ENCODE measurements at places on chromosomes 3 and 15. TPM values are rescaled to one million over a fixed set of nuclear protein-coding genes. Genes with fewer than 3 reads are reported as not detected.

KBTBD13 gene
- total RNA-seq = 0.21 TPM

EHD4 gene
- 45.2 TPM for total RNA-seq

CKMT1A gene
- total RNA-seq = not detected

WDR93 gene
- total RNA-seq = 1.5 TPM

KLF13 gene
- 58.8 TPM for total RNA-seq

MAN2C1 gene
- 196 TPM for total RNA-seq

DNA sequence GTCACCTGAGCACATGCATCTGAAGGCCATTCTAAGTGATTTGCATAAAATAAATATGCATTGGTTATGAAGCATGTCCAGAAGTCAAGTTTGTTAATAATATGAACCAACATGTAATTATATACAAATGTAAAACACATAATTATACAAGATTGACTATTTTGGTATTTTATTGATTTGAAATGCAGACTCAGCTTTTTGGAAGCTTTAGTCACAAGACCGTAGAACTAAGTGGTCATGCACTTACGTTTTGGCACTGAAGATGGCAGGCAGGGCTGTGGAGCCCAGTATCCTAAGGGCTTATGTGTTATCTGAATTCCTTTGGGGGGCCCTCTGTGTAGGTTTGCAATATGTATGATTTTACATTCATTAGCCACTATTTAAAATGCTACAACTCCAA, 5.0 kb downstream of the CHRNA7 start:
- peaks cover 4% of the 10 kb centered on the region for H3K4me1 ChIP-seq
- no peak overlapping the region for H3K27ac ChIP-seq
- H3K4me3 ChIP-seq = no peak overlapping the region
- no peaks in the 10 kb centered on the region for H3K27me3 ChIP-seq
- no peaks in the 10 kb centered on the region for H3K36me3 ChIP-seq

- H3K4me1 ChIP-seq = no peaks in the 10 kb centered on the region
- DNase-seq = no peak
- no peaks in the 10 kb centered on the region for H3K36me3 ChIP-seq
- no peak overlapping the region for H3K4me3 ChIP-seq
- H3K27me3 ChIP-seq = no peaks in the 10 kb centered on the region
These were observed 129.0 kb upstream of the SLC7A14 start for GRCh38 chr3:170714562-170715535.

DNA sequence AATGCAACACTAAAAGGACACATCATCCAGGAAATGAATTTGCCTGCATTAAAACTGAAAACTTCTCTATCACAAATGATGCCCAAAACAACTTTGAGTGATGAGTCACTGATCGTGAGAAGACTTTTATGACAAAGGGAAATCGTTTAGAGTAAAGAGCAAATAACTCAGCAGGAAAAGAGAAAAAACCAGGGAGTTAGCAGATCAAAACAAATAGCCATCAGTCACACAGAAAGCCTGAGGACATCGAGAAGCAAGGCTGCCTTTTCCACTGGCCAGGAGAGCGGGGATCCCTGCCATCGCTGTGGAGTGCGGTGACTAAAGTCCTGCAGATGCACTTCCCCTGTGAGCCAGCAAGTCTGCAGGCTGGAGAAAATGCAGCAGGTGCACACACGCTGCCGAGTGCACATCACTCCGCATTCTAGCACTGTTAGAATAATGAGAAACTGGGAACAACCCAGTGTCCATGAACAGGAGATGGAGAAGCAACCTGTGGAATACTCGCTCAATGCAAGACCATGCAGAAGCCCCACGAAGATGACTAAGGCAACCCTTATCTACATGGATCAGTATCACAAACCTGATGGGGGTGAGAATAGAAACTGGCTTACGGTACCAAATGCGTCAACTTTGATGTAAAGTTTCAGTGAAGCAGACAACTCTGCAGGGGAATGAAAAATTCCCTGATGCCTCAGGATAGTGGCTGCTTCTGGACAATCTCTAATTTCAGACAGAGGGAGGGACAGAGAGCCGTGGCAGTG, 86.4 kb downstream of the NSMCE3 start:
- no peaks in the 10 kb centered on the region for H3K4me1 ChIP-seq
- no peaks in the 10 kb centered on the region for H3K27me3 ChIP-seq
- DNase-seq = no peak
- no peaks in the 10 kb centered on the region for H3K36me3 ChIP-seq
- H3K4me3 ChIP-seq = no peak overlapping the region

- H3K4me1 ChIP-seq = no peaks in the 10 kb centered on the region
- no peaks in the 10 kb centered on the region for H3K27me3 ChIP-seq
- H3K27ac ChIP-seq = no peak overlapping the region
- no peak overlapping the region for H3K4me3 ChIP-seq
- H3K36me3 ChIP-seq = no peaks in the 10 kb centered on the region
- no peak for DNase-seq
These were observed 610 bp downstream of the LIPC start for GRCh38 chr15:58432401-58432800.

DNA sequence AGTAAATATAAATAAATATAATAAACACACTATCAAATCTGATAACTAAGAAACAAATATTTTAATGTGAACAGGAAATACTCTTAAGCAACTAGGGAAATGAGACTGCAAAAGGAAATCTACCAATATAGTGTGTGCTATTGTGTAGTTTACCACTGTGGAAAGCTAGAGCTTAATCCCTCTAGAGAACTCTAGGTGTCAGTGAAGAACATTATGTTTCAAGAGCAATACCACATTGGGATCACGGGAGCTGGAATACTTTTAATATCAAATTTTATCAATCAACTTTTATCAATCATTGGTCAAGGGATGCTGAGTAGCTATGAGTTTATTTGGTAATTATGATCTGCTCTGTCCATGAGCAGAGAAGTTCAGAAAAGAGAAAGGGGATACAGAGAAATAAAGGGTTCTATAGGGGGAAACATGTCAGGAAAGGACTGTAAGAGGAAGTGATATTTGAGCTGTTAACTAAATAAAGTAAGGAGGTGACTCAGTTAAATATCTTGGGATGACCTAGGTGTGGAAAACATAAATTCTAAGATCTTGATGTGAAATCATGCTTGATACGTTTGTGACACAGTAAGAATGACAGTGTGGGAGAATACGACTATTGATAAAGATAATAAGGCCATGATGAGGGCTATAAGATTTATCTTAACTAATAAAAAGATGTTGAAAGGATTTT, 762.2 kb upstream of the ALCAM start:
- no peaks in the 10 kb centered on the region for H3K27me3 ChIP-seq
- H3K4me3 ChIP-seq = no peak overlapping the region
- no peak for DNase-seq
- no peak overlapping the region for H3K27ac ChIP-seq

- H3K27ac ChIP-seq = no peak overlapping the region
- no peak overlapping the region for H3K4me3 ChIP-seq
- peaks cover 14% of the 10 kb centered on the region for H3K4me1 ChIP-seq
- H3K27me3 ChIP-seq = no peaks in the 10 kb centered on the region
- no peak for DNase-seq
These were observed 4.3 kb downstream of the JMJD7 start for GRCh38 chr15:41832208-41832607.

- H3K27ac ChIP-seq = no peak overlapping the region
- no peaks in the 10 kb centered on the region for H3K27me3 ChIP-seq
- H3K4me3 ChIP-seq = no peak overlapping the region
- DNase-seq = no peak
These were observed 417.3 kb downstream of the OTOL1 start for GRCh38 chr3:161913786-161914389.

DNA sequence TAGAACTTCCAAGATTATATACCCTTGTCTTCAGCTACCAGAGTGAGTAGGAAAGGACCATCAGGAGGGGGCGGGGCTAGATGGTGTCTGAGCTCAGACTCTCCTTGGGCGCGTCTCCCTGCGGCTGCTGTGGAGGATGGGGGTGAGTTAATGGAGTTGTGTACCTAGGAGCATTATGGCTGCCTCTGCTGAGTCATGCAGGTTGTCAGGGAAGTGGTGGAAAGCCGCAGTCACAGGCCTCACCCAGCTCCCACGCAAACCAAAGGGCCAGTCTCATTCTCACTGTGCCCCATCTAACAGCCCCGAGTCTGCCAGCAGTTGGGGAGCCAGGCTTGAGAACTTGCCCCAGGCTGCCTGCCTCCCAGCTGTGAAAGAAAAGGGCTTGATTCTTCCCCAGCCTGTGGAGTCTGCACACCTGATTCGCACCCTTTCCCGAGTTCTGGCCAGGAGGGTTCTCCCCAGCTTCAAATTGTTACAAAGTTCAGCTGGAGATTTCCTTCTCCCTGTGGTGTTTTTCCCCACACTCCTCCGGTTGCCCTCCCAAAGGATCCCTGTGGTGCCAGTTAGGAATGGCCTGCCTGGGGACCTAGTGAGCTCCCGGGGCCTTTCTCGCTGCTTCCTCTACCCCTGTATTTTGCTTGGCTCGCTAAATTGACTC, 143.3 kb downstream of the HCN4 start:
- H3K27ac ChIP-seq = no peak overlapping the region
- H3K4me3 ChIP-seq = no peak overlapping the region
- H3K4me1 ChIP-seq = no peaks in the 10 kb centered on the region
- H3K27me3 ChIP-seq = no peaks in the 10 kb centered on the region
- H3K36me3 ChIP-seq = no peaks in the 10 kb centered on the region

- no peaks in the 10 kb centered on the region for H3K36me3 ChIP-seq
- no peak for DNase-seq
- H3K27me3 ChIP-seq = no peaks in the 10 kb centered on the region
These were observed 18.6 kb downstream of the PLD1 start for GRCh38 chr3:171791692-171792076.

DNA sequence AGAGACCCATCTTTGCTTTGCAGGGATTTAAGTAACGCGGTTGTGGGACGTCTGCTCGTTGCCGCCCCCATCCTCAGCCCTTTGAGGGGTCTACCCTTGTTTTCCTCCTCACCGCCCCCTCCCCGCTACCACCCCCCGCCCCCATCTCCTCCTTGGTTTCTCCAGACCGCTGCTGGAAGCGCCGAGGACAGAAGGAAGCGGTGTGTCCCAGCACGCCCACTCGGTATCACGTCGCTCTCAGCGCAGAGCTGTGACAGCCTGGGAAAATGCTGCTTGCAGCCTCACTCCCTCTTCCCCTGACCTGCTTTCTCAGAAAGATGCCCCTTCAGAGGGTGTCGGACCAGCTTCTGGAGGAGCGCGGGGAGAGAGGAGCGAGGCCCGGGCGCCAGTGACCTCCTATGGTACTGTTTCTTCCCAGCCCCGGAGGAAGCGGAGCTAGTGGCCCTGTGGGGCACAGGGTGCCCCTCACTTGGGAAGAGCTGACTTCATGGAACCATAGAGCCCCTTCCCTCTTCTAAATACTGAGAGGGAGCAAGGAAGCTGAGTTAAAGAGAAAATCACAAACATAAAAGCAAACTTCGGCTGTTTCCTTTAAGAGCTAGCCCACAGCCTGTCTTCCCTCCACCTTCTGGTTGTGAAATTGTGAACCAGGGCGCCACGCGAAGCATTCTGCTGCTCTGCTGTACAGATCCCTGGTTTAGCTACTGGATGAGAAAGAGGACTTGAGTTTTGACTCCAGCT, 698 bp downstream of the IL1RAP start:
- H3K4me3 ChIP-seq = peak overlapping the region; percentile 76
- H3K4me1 ChIP-seq = no peaks in the 10 kb centered on the region
- peak; percentile 37 for DNase-seq
- no peaks in the 10 kb centered on the region for H3K27me3 ChIP-seq
- peak overlapping the region; percentile 72 for H3K27ac ChIP-seq
- H3K36me3 ChIP-seq = no peaks in the 10 kb centered on the region
